Psoas muscle (tissue), 8 donors: ENCODE measurements at places on chromosomes 3 and 15. TPM values are rescaled to one million over a fixed set of nuclear protein-coding genes. Genes with fewer than 3 reads are reported as not detected.

DNA sequence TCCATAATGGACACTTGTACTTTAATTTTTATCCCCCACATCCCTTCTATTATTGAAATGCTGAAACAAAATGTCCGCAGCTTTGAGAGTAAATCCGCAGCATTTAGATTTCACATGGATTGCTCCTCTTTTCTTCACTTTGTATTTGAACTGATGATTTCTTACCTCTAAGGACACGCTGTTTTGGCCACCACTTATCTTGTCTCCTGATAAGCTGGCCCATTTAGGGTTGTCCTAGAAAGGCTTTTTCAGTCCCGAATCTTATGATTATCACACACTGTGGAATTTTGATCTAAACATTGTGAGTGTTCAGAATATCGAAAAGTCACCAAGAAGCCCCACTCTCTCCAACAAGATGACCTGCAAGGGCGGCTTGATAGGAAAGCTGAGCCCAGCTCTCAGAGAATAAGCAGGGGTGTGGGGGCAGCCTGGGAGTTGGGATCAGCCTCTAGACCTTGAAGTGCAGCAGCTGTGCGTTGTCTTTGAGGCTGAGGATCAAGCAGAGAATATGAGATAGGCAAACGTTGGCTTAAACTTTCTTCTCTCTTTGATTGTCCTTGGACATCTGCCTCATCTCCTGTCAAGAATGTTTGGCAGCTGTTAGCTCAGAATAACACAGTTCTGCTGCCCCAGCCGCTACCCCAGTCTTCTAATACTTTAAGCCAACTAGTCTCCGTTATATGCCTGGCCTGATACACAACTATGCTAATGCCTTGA, 399.7 kb upstream of the NR2F2 start:
- DNase-seq, result no peak

- no peak for DNase-seq
Measured at GRCh38 chr3:193902607-193903511, 233.1 kb upstream of the HES1 start.

DNA sequence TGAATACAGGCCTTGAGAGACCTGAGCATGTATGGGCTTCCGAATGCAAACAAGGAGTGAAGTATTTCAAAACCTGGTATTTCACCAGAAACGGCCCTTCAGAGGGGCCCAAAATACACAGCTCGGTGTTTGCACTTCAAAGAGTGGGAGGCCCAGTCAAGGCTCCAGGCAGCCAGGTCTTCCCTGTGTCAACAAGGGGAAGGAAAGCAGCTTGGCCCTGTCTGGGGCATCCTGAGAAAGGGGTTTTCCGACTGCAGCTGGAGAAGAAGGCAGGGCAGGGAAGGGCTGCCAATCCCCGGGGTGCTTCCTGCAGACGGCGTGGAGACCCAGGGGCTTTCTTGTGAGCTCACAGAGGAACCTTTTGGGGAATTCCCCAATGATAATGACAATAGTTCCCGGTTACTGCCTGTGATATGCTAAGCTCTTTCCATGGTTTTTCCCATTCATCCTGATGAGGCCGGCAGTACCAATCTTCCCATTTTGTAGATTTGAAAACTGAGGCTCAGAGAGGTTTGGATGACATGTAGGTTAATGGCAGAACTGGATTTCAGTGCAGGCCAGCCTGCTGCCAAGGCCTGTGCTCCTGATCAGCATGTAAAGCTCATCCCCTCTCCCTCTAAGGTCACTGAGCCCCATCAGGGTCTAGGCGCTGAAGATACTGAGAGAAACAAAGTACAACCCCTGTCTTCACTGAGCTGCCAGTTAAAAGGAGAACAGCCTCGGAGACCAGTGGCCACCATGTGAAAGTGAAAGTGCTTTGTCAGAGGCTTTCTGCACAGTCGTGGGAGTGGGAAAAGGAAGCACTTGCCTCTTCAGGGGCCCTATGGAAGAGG, 43.0 kb upstream of the TLE3 start:
- no peak for DNase-seq

DNA sequence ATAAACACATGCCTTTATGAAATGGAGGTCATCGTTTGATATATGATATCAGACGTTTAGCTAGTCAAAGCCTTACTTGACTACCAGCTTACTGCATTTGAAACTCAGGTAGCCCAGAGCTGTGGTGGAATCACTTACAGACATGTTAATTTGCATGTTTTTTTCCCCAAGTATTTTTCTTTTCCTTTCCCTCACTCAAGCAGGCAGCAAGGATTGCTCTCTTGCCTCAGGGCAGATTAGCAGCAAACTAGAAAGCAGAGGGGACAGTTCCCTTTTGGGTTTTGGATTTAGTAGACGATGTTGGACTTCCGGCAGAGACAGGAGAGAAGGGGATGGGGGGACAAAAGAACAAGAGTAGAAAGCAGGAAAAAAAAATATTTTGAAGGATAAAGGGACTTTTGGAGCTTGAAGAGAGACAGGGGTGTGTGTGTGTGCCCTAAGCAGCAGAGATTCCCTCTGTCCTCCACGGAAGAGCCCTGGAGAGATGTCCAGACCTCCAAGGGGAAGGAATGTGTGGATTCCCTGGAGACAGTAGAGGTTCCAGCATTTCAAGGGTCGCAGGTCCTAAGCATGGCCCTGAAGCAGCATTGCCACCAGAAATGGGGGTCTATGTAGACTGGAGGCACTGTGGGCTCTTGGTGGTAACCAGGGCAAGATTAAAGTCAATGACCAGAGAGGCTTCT, 86.8 kb upstream of the CADPS start:
- no peak for DNase-seq

DNA sequence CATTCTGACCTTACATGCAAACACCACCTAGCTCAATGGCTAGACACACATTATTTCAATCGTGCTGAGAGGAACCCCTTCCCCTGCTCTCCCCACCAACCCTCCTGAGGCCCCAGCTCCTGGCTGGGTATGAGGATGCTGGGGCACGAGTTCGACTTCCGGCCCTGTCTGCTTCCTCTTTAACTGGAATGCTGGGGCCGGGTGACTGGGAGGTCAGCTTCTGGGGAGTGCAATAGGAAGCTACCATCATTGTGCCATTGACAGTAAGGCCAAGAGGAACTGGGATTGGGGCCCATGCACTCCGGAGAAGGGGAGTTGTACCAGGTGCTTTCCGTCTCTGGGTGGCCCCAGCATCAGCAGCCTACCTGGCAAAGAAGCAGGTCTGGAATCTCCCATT, 15.6 kb upstream of the TLE3 start:
- peak; percentile 65 for DNase-seq

DNA sequence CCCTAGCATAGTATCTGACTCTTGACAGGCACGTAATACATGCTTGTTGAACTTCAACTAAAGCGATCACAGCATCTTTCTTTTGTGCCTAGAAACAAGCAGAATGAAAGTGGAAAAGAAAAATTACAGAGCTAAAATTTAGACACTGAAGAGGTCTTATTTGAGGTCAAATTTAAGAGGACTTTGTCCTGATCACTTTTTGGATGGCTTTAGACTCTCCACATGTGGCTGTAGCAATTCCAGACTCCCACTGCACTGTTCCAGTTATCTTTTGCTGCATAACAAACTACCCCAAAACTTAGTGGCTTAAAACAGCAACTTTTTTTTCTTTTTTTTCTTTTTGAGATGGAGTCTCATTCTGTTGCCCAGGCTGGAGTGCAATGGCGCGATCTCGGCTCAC, 23.5 kb downstream of the DPH3 start:
- no peak for DNase-seq

- no peak for DNase-seq
Measured at GRCh38 chr3:11172096-11172690, 17.9 kb downstream of the HRH1 start.

GRCh38 chr3:194296454-194297263, 54.5 kb downstream of the CPN2 start:
- peak; percentile 61 for DNase-seq

- no peak for DNase-seq
Measured at GRCh38 chr3:44318891-44319311, 19.7 kb upstream of the TCAIM start.

- DNase-seq, result no peak
Measured at GRCh38 chr3:65706301-65706700, 332.4 kb downstream of the MAGI1 start.

GRCh38 chr3:12143949-12144504, 14.7 kb downstream of the TIMP4 start:
- peak; percentile 87 for DNase-seq

- no peak for DNase-seq
Measured at GRCh38 chr3:72161881-72162595, 377.1 kb upstream of the PROK2 start.

GRCh38 chr3:140443073-140443472, 234.8 kb upstream of the TRIM42 start:
- DNase-seq, result no peak

GRCh38 chr3:132966374-132966773, 71.8 kb upstream of the TMEM108 start:
- no peak for DNase-seq

DNA sequence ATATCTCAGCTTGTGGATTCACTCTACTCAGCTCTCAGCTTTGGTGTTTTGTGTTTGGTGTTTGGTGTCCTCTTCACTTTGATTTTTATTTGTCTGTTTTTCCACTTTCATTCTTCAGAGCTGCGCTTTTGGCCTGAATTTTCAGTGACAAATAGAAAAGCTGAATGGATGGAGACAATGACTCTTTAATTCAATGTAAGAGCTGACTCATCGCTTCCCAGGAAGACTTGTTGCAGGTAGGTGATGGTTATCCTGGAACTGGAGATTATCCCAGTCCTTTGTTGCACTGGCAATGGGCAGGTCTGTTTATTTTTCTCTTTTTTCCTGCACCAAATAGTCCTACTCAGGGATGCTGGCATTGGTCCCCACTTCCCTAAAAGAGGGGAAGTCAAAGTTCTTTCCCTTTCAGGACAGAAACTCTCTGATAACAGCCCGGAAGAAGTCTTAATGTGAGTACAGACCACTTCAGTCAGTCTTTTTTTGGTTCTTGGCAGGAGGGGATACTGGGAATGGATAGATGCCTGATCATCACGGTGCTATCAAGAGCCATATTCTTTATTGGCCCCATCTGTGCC, 12.4 kb upstream of the AEN start:
- DNase-seq, result no peak

GRCh38 chr3:52469001-52469400, 13.6 kb downstream of the NISCH start:
- no peak for DNase-seq

DNA sequence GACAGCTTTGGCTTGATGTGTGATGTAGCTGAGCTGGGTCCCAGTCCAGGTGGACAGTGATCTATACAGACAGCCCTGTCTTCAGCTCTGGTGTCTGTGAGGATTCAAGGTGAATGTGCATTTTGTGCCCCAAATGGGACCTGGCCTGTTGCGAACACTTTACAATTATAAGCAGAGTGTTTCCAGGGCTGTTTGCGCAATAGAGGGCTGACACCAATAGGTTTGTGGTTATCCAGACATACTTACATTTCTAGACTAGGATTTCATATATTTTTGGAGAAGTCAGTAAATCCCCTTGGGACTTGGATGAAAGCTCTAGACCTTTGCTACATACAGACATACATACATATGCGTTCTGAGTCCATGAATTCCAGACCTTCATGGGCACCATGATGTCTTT, 4.2 kb upstream of the TATDN2 start:
- no peak for DNase-seq

DNA sequence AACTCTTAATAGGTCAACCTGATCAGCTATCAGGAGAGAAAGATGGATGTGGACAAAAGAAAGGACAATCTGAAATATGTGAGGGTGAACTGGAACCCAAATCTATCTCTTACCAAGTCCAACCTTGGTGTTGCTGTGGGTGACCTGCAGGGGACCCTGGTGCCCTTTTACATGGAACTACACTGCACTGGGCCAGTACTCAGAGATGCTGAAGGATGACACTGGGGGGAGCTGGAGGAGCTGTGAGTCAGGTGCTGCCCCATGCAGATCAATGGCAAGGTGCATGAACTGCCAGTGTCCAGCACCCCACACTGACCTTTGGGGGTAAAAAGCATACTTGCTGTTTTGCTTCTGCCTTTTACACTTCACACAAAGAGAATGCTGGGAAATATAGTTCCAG, 55.6 kb upstream of the TBC1D5 start:
- no peak for DNase-seq

GRCh38 chr3:127823426-127823857, 1.1 kb upstream of the MGLL start:
- DNase-seq, result no peak

- DNase-seq, result no peak
Measured at GRCh38 chr15:99604865-99605264, 39.1 kb downstream of the MEF2A start.

DNA sequence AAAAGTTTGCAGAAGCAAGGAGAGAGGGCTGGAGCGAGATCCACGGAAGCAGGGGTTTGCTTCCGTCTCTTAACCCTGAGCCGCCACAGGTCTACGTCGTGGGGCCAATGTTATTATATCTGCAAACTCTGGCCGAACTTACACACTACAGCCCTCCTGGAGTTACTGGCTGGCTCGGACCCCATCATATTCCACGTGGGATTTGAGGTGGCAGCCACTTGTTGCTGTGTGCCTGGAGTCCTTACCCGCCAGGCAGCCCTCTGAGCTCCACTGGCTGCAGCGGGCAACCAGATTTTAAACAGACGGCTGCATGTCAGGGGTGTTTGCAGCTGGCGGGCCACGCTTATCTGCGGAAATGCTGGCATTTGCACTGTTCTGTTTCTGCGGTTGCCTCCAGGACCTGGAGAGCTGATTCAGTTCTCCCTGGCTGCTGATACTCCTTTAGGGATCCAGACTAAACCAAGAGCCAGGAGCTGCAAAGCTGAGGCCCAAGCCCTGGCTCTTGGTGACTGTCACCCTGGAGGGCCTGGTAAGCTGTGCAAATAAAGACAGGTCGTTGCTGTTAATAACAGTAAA, 34.7 kb downstream of the TM2D3 start:
- DNase-seq, result no peak

- DNase-seq, result no peak
Measured at GRCh38 chr3:23242106-23242505, 39.0 kb downstream of the UBE2E2 start.

GRAMD2A gene
- not detected for polyA plus RNA-seq

PTH1R gene
- 4.2 TPM for polyA plus RNA-seq

KNL1 gene
- 0.03 TPM for polyA plus RNA-seq

CCDC13 gene
- polyA plus RNA-seq, result 0.66 TPM

GOLGA8T gene
- not detected for polyA plus RNA-seq

TERC gene
- polyA plus RNA-seq, result 0.31 TPM

NUTM1 gene
- 0.01 TPM for polyA plus RNA-seq

IL1RAP gene
- polyA plus RNA-seq, result 0.70 TPM

ARL8B gene
- polyA plus RNA-seq, result 266 TPM

GOLGA8R gene
- 0.62 TPM for polyA plus RNA-seq

PRSS50 gene
- 0.01 TPM for polyA plus RNA-seq

MYH15 gene
- 0.01 TPM for polyA plus RNA-seq

SLC33A1 gene
- 4.2 TPM for polyA plus RNA-seq
